ENCODE measurements at places on chromosomes 11 and 22.

GRCh38 chr11:2800655-2801531, 84.7 kb downstream of the CDKN1C start:
- DNase-seq, result no peak

DNA sequence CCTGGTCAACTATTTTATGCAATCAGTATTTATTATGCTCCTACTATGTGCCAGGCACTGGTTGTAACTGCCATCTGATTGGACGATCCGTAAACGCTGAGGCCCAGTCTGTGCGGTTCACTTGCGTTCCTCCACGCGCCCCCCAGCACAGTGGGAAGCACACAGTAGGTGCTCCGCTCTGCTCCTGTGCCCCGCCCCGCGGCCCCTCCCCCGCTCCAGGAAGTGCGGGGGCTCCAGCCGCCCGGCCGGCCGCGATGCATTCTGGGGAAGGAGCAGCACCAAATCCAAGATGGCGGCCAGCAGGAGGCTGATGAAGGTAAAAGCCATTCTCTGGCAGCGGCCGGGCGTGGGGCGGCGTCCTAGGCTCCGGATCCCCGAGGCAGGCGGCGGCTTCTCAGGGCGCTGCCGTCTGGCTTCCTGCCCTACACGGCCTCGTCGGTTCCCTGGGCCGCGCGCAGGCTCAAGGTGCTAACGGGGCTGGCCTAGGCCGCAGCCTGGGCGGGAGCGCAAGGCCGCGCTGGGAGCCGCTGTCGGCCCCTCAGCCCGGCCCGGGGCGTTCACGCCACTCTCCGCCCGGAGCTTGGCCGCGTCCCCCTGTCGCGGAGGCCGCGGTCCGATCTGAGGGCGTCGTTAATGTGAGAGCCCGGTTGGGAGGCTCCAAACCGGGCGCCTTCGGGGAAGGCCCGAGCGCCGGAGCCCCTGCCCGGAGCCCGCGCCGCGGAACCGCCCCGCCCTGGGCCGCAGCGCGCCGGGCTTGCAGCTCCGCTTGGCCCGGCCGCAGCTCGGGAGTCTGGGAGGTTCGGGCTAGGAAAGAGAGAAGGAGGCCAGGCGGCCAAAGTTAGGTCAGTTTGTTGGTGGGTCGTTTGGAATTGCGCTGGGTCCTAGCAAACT, at the start of gene UBE2L3:
Gene UBE2L3, plus strand, starts transcription at position 259 of the 891 bp plus-strand sequence. Its CDS starts 31 bp downstream, at position 290.
- DNase-seq, result peak; percentile 75

DNA sequence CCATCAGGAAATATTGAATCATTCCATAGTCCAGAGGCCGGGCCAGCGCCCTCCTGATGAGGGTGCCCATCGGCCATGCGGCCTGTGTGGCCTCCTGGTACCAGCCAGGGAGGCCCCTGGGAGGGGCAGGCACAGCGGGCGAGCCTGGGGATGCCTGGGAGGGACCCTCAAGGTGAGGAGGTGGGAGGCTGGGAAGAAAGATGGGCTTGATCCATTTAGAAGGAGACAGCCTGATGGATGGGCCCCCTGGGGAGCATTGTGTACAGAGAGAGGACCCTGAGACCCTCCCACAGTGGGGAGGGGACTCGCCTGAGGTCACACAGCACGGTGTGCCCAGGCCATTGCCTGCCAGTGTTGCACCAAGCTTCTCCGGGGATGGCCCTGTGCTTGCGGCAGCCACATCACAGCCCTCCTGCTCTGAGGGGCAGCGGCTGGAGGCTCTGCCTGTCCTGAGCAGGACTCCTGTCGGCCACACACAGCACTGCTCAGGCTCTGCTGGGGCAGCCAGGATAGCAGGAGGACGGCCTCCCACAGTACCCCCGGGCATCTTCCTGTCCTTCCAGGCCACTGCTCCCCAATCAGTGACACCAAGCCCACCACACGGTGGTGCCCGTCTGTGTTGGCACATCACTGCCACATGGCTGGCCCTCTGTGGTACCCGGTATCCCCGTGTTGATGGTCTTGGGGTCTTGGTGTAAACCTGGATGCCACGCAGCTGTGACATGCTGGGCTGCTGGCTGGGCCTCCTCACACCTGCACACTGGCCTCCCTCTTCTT, 290.0 kb downstream of the TBC1D22A start:
- no peak for DNase-seq

- no peak for DNase-seq
Measured at GRCh38 chr11:112321501-112322172, 61.0 kb upstream of the PLET1 start.

- peak; percentile 13 for DNase-seq
Measured at GRCh38 chr11:95092549-95093324, 3.1 kb downstream of the ENDOD1 start.

GRCh38 chr11:13105237-13105844, 96.2 kb downstream of the RASSF10 start:
- DNase-seq, result no peak

DNA sequence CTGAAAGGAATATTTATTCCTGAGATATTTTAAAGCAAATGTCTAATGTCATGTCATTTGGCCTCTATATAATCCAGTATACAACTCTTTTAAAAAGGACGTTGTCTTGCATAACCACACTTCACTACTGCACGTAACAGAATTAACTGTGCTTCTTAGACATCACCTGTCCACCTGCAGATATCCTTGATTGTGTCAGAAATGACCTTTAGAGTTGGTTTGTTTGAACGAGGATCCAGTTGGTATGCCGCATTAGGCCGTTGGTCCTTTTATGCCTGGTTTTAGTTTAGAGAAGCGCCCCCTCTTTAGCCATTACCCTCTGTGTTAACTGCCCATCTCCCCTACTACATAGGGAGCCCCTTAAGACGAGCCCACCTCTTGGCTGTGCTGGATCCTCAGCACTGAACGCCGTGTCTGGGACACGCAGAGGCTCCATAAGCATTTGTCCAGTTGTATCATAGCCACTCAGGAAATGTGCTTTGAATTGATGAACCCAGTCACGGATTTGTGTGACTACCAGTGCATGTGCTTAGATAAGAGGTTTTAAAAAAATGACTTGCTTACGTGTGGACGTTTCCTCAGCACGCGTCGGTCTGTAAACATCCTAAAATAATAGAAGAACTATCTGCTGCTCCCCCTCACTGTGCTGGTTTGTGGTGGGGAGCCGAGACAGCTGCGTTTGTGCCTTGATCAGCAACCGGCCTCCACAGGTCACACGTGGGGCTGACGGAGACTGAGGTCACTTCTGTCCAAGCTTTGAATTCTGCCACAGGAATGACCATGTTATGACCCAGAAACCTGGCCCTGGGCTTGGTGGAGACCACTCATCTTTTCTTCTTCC, 4.0 kb downstream of the MICAL2 start:
- DNase-seq, result no peak

GRCh38 chr11:44177905-44178304, 82.4 kb downstream of the EXT2 start:
- no peak for DNase-seq

All from stimulated activated CD4-positive, alpha-beta T cell treated with anti-CD3 and anti-CD28 coated beads, TNF-alpha, amount 100 ng/mL, for 48 hours (primary cell).